ENCODE measurements at places on chromosomes 6 and 20.

DNA sequence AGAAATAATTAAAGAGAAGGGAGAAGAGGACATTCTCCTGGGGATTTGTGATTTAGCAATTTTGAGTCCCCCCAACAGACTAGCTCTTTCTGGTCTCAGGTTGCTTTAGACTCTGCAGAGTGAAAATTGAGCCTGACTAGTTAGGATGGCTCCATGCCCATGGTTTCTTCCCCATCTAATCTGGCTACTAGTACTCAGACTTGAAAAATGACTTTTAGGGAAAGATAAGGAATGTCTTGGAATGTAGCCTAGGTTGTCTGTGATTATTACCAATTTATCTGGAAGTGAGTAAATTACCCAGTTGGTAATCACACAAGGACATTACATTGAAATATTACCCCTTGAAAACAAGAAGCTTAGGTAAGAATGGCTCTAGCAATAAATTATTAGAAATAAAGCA, 4.2 kb downstream of the BEND6 start:
- DNase-seq: no peak

- DNase-seq: no peak
Observed at GRCh38 chr20:17390655-17391054, 140.5 kb downstream of the BFSP1 start.

DNA sequence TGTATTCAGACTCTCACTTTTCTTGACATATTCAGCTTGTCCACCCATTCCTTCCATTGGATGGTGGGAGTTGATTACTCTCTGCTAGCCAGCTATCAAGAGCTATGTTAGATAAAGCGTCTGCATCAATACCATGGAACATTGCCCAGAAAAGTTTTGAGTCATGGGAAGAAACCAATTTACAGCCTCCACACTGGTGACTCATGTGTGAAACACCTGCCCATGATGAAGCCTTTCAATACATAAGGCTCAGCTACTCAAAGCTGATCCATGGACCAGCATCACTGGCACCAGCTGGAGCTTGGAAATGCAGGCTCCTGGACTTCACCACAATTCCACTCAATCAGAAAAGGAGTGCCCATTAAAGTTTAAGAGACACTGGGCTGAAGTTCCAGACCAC, 16.1 kb downstream of the PLA2G7 start:
- DNase-seq: no peak

- DNase-seq: no peak
Observed at GRCh38 chr6:100228437-100228833, 234.4 kb upstream of the MCHR2 start.

GRCh38 chr20:4681401-4681800, 40.3 kb upstream of the PRND start:
- no peak for DNase-seq

- no peak for DNase-seq
Observed at GRCh38 chr6:148365041-148365440, 22.4 kb downstream of the SASH1 start.

DNA sequence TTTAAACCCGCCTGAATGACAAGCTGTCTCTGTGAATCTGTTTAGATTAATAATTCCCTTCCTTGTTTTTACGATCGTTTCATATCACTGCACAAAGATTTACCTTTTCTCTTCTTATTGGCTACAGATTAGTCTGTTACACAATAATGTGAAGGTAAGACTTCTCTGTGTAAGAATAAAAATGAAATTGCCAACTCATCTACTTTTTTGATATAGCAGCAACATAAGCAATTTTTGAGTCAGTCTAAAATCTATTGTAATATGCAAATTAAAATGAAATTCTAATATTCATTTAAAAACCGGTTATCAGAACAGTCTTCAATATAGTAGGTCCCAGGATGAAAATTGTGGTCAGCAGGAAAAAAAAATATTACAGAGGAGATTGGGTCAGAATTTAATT, 155.2 kb downstream of the DOK5 start:
- no peak for DNase-seq

- DNase-seq: peak; percentile 58
Observed at GRCh38 chr20:40880063-40880728, 148.4 kb upstream of the TOP1 start.

- DNase-seq: no peak
Observed at GRCh38 chr20:38246357-38247165, 14.0 kb downstream of the KIAA1755 start.

DNA sequence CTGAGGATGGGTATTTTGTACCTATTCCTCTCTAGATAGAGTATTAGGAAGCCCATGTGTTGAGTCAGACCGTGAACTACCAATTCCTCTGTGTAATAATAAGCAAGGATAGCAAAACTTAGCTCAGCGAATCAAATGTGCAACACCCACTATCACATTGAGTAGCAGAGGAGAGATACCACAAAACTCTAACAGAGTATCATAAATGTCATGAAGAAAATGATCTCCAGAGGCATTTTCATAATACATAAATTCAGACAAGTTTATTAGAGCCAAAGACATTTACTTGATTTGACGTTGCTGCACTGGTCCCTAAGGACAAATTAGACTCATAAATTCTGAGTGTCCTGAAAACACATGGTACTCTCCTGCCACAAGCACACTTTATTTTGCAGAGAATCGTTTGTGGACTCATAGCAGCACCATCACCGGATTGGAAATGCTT, 245.2 kb downstream of the HAO1 start:
- no peak for DNase-seq

Measured in OCI-LY7 (cell line).